MM.1S (cell line): ENCODE measurements at places on chromosomes 13 and 19.
A peak's percentile ranks its signal among the peaks of the same experiment; 100 is the strongest.

DNA sequence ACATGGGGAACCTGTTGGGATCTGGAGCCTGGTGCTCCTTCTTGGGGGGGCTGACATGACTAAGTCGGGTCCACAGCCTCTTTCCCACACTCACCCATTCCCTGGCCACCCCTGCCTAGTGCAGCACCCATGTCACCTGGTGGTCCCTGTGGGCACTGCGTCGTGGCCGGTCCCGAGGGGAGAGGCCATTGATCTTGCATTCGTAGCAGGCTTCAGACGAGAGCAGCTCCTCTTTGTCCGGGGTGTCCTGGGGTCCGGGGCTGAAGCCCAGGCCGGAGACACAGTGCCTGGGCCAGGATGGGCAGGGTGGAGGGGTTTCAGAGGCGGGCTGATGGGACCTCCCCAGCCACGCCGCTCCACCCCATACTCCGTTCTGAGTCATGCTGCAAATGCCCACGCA is 19.4 kb downstream of the CCL25 start:
- H3K4me1 ChIP-seq, result no peaks in the 10 kb centered on the region
- H3K27me3 ChIP-seq, result peaks cover 80% of the 10 kb centered on the region
- DNase-seq, result no peak

DNA sequence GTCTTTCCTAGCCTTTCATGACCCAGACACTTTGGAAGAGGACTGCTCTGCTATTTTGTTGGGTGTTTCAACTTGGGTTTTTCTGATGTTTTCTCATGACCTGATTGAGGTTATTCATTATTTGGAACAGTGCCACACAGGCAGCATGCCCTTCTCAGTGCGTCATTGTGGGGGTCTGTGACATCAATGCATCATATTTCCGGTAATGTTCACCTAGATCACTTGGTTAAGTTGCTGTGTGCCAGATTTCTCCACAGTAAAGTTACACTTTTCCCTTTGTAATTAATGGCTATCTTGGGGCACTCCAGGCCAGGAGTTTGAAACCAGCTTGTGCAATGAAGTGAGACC is 124.4 kb downstream of the SIPA1L3 start:
- no peak for DNase-seq
- H3K27me3 ChIP-seq, result no peaks in the 10 kb centered on the region
- H3K4me1 ChIP-seq, result peaks cover 16% of the 10 kb centered on the region
- H3K27ac ChIP-seq, result no peak overlapping the region
- no peak overlapping the region for H3K4me3 ChIP-seq
- no peaks in the 10 kb centered on the region for H3K36me3 ChIP-seq

- no peak overlapping the region for H3K4me3 ChIP-seq
- no peaks in the 10 kb centered on the region for H3K4me1 ChIP-seq
- no peak for DNase-seq
- no peak overlapping the region for H3K27ac ChIP-seq
- H3K36me3 ChIP-seq, result no peaks in the 10 kb centered on the region
- no peaks in the 10 kb centered on the region for H3K27me3 ChIP-seq
Observed at GRCh38 chr19:46975011-46975924, 44.4 kb upstream of the NPAS1 start.

DNA sequence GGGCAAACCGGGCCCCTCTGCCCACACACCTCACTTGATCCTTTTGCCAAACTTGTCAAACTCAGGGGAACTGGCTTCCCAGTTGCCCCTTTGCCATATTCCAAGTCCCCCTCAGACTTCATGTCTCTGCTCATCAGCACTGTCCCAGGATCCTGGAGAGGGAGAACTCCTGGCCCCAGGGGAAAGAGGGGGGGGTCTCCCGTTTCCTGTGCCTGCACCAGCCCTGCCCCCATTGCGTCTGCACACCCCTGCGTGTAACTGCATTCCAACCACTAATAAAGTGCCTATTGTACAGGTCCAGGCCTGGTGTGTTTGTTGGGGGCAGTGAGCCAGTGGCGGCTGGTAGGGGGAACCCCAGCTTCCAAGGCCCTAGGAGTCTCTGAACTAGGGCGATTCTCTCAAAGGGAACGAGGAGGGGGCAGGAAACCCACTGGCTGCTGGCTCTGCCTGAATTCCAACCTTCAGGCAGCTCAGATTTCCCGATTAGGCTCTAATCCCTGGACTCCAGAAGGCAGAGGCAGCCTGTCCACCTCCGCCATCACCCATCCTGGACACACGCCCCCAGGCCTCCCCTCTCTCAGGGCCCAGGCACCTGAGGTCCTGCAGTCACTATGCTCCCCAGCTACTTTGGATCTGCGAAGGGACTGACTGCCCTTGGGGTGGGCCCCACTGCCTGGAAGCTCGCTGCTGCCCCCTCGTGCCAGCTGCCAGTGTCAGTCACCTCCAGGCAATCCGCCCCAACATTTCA is 9.7 kb upstream of the ILF3 start:
- no peak overlapping the region for H3K4me3 ChIP-seq
- H3K36me3 ChIP-seq, result no peaks in the 10 kb centered on the region
- peak; percentile 76 for DNase-seq
- H3K27me3 ChIP-seq, result no peaks in the 10 kb centered on the region
- H3K4me1 ChIP-seq, result no peaks in the 10 kb centered on the region

- no peak for DNase-seq
- H3K36me3 ChIP-seq, result no peaks in the 10 kb centered on the region
- no peak overlapping the region for H3K27ac ChIP-seq
Observed at GRCh38 chr13:46675016-46675415, 121.9 kb downstream of the ESD start.

GRCh38 chr19:16585808-16586476 is 13.7 kb upstream of the SLC35E1 start:
- H3K4me1 ChIP-seq, result peaks cover 59% of the 10 kb centered on the region
- H3K27me3 ChIP-seq, result no peaks in the 10 kb centered on the region
- no peaks in the 10 kb centered on the region for H3K36me3 ChIP-seq
- peak overlapping the region; percentile 89 for H3K4me3 ChIP-seq
